ENCODE measurements at places on chromosomes 1 and 21.

DNA sequence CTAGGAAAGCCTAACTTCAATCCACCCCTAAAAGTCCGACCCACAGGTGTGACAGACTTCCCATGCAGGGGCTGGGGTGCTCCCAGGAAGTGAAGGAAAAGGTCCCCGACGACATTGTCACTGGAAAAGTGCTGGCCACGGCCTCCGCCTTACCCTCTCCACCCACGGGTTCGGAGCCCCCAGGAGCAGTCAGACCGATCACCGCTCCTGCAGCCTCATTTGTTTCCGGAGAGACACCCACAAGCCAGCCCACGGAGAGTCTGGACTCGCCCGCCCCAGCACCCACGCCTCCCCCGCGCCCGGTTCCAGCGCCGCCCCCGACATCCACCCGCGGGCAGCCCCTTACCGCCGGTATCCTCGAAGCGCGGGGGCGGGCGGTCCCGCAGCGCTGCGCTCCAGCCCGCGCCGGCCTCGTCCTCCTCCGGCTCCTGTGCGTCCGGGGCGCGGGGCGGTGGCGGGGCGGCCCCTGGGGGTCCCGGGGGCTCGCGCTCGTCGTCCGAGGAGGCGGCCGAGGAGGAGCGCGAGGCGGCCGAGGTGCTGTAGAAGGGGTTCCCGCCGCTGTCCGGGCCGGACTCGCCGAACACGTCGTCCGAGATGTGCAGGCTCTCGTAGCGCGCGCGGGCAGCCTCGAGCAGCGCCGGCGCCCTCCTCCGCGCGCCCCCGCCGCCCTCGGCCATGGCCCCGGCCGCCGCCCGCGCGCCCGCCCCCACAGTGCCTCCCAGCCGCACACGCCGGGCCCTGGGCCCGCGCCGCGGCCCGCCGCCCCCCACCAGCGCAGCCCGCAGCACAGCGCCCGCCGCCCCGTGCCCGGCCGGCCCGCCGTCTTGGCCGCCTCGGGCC lies 660 bp downstream of the PGBD5 start:
- peak; percentile 53 for DNase-seq

GRCh38 chr1:113138778-113139177 lies 65.8 kb downstream of the LRIG2 start:
- no peak for DNase-seq

DNA sequence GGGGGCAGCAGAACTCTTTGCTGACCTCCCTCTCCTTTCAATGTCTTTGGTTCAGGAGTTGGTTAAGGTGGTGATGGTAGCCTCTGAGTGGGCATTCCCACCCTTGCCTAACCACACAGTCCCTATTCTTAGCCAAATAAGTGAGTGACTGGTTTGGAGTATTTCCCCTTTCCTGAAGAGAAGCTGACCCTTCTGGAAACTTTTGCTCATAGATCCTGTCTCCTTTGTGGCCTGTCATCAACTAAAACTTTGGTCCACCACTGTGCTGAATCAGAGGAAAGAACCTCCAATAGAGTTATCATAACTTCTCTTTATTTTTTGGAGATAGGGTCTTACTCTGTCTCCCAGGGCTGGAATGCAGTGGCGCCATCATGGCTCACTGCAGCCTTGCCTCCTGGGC lies 31.1 kb downstream of the C1orf21 start:
- no peak for DNase-seq

DNA sequence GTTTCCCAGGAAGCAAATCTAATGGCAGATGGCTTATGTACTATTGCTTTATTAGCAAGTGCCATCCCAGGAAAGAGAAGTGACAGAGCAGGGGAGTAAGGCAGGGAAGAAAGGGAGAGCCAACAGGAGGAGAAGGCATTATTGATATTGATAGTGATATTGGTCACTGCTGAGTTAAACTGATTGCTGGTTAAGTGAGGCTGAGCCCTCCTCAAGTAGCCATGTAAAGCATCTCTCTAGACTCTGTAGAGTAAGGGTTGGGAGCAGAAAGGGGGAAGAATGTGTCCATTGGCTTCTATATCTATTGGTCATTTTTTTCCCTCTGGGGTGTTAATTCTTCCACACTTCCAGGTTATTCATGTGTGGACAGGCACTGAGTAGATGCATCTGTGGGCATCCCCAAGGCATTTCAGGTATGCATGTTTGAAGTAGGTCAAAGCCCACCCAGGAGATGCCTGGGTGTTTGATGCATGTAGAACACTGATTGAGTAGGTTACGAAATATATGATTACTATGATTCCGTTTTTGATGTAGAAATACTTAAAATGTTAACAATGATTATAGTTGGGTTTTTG lies 290.5 kb upstream of the DPYD start:
- DNase-seq: no peak

DNA sequence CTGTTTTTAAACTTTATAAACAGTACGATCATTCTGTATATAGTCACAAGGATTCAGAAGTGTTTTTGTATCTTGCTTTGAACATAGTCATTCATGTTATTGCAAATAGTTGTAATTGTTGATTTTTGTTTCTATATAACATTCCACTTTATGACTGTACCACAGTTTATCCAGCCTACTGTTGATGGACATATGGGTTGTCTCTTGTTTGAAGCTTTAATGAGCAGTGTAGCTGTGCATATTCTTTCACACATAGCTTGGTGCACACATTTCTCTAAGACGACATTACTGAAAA lies 6.1 kb downstream of the CD101 start:
- DNase-seq: no peak

DNA sequence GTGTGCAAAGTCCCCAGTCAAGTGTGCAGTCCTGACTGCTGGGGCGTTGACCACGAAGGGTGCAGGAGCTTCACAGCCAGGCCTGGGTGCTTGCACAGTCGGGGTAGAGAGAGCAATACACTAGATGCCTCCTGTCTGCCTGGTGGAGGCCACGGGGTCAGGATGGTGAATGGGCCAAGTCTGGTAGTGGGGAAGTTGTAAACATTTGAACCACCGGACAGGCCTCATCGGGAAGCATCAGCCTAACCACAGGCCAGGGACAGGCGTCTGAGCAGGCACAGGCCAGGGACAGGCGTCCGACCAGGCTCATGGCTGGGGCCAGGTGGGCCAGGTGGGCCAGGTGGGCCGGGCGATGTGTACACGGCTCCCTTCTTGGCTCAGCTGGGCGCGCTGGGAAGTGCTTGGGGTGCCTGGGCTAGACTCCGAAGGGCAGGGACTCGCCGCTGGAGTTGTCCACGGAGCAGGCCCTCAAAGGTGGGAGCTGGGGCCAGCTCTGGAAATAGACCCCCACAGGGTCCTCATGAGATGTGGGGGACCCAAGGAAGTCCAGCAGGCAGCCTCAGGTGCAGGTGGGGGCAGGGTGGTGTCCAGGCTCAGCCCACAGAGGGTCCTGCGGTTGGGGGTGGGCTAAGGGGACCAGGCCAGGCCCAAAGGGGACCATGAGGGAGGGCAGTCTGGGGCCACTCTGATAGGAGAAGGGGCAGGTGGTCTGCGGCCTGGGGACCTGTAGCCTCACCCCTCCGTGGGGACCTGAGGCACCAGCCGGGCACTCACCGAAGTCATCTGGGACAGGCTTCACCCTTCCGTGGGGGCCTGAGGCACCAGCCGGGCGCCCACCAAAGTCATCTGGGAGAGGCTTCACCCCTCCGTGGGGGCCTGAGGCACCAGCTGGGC lies 15.0 kb downstream of the COL6A1 start:
- DNase-seq: no peak

GRCh38 chr1:109733236-109733870 lies 7.5 kb downstream of the GSTM3 start:
- DNase-seq: no peak

- no peak for DNase-seq
Observed at GRCh38 chr1:84708031-84708430, 17.8 kb upstream of the SSX2IP start.

- DNase-seq: no peak
Observed at GRCh38 chr1:15573477-15573876, 11.4 kb downstream of the AGMAT start.

GRCh38 chr1:55233145-55233777 lies 18.1 kb upstream of the USP24 start:
- DNase-seq: no peak

DNA sequence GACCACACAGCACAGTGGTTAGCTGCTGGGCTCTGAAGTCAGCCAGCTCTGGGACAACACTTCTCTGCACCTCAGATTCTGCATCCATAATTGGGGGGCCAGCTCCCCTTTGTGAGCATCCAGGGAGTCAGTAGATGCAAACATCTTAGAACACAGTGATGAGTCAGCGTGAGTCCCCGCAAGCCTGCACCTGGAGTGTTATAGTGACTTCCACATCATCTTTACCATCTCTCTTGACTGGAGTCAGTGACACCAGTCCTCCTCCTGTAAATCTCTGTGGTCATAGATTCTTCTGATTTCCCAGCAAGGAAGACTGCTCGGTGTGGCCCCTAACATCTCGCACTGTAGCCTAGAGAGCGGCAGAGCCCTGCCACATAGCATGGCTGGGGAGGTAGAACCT lies 13.9 kb upstream of the EDN2 start:
- no peak for DNase-seq

- DNase-seq: no peak
Observed at GRCh38 chr1:220990427-220991339, 111.4 kb downstream of the HLX start.

- DNase-seq: peak; percentile 54
Observed at GRCh38 chr21:31403596-31404333, 59.7 kb upstream of the TIAM1 start.

- DNase-seq: peak; percentile 6
Observed at GRCh38 chr1:36087233-36088123, 1.2 kb upstream of the ADPRS start.

- no peak for DNase-seq
Observed at GRCh38 chr1:98221923-98222322, 301.1 kb upstream of the DPYD start.

DNA sequence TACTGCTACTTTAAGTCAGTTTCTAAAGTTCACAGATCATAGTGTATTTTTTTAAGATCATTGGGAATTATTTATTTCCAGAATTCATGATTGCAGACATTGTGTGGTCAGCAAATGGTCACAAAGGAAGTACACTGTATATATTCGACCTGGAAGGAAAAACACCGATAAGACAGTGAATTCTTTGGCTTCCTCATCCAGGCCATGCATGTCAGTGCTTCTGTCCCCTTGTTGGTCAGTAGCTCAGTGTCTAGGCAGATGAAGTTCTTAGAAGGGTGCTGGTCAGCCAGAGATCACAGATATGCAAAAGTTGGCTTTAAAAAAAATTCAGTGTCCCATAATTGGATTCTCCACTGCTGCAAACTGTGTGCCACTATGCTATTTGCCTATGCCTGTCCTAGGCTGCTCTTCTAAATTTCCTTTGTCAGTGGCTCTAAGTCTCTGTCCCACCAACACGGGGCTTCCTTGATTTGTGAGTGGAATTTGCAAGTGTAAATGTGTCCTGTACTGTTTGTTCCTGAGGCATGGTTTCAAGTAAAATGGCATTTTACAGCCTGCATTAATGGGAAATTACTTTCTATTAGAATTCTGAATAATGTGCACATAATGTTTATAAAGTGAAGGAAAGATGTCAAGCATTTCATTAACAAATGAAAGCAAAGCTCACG lies 12.0 kb upstream of the VAMP4 start:
- no peak for DNase-seq

DNA sequence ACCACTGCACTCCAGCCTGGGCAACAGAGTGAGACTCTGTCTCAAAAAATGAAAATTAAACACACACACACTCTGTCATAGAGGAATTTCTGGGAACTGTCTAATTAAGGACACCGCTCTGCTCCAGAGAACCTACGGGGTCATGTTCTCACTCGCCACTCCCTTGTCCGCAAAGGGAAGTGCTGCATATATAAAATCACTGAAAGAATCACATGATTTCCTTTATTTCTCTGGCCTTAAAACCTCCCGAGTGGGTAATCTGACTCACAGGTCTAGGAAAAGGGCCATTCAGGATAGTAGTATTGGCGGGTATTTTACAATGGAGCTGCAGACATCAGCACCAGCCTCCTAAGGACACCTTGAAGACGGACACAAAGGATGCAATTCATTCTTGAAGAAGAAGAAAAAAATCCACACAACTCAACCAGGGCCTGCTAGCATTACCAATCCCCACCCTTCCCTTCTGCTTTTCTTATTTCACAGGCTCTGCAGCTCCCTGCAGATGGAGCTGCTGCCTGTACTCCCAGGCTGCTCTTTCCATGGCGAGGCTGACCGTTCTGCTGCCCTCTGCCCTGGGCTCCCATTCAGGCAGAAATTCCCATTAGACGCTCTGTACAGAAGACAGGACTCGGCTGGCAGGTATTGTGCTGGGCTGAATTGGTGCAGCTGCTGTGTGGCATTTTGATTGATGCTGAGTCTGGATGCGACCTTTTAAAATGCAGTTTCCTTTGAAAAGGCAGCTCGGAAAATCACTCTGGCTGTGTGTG lies 53.3 kb upstream of the FAM89A start:
- no peak for DNase-seq

DNA sequence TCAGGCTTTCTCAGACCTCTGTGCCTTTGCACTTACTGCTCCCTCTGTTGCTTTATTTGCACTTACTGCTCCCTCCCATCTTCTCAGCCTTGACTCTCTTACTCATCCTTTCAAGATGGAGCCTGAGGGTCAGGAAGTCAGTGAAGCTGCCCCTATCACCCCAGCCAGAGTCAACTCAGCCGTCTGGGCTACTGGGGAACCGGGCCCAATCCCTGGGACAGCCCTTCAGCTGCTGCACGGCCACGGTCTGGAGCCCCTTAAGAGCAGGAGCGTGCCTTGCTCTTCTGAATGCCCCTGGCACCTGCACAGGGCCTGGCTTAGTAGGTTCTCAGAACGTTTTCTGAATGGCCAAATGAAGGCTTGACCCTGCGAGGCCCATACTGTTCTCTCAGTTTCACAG lies 244.4 kb downstream of the FOXD2 start:
- DNase-seq: no peak

- DNase-seq: no peak
Observed at GRCh38 chr1:6134206-6134605, 45.9 kb downstream of the CHD5 start.

- DNase-seq: no peak
Observed at GRCh38 chr1:93804412-93804811, 74.6 kb downstream of the DNTTIP2 start.

DNA sequence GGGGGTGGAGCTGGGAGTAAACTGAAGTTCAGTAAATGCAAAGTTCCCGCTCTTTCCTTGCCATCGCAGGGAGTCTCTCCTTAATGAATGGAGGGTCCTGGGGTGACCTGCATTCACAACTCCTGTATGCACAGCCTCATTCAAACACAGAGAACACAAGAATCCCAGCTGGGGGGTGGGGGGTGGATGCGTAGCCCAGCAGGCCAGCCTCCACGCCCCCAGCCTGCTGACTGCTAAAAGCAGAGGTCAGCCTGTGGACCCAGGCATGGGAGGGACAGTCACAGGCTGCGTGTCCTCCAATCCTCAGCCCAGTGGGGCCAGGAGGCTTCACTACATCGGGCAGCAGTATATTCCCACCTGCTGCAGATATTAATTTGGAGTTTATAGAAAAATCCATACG lies 263.1 kb downstream of the GRIK3 start:
- no peak for DNase-seq

GRCh38 chr1:32901823-32902534 lies 790 bp upstream of the TMEM54 start:
- DNase-seq: no peak

All from HEK293T (cell line).